ENCODE measurements at places on chromosomes 5 and 9.

- DNase-seq, result no peak
Measured at GRCh38 chr9:76552751-76553455, 93.9 kb downstream of the GCNT1 start.

- no peak for DNase-seq
Measured at GRCh38 chr5:56818450-56819037, 3.2 kb downstream of the MAP3K1 start.

DNA sequence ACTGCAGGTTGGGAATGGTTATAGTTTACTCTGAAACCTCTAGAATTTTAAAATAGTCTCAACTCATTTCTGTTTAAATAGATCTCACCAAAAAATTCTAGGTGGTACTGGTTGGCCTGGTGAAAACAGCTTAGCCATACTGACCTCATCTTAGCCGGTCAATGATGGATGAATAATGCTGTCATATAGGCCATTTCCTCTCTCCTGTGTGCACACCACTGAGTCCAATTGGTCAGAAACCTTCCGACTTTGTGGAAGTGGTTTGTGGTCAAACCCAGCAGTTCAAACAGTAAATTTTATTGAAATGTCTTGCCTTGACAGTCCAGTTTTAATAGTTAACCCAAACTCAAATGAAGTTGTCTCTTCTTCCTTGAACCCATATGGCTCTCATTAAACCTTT lies 98.6 kb downstream of the GIN1 start:
- peak; percentile 86 for DNase-seq

GRCh38 chr5:54470677-54471076 lies 15.2 kb downstream of the HSPB3 start:
- DNase-seq, result peak; percentile 38

DNA sequence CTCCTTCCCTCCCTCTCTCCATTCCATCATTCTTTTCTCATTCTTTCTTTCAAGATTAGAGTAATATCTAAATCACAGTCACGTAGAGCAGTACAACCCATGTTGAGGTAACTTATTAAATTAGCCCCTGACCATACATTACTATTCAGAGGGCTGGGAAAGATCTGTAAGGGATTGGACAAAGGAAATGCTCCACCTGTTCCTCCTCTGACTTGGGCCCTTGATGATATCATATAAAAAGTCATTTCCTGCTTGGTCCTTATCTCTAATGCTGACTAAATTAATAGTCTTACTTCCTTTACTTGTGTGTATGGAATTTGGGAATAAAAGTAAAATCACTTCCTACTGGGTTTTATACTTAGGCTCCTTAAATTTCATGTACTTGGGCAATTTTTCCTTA lies 40.8 kb downstream of the SNX18 start:
- peak; percentile 11 for DNase-seq

All from M059J (cell line).